Stimulated activated CD8-positive, alpha-beta memory T cell treated with anti-CD3 and anti-CD28 coated beads, Interleukin-4, amount 100 ng/mL, for 4 hours (primary cell): ENCODE measurements at places on chromosomes 5 and 9.

DNA sequence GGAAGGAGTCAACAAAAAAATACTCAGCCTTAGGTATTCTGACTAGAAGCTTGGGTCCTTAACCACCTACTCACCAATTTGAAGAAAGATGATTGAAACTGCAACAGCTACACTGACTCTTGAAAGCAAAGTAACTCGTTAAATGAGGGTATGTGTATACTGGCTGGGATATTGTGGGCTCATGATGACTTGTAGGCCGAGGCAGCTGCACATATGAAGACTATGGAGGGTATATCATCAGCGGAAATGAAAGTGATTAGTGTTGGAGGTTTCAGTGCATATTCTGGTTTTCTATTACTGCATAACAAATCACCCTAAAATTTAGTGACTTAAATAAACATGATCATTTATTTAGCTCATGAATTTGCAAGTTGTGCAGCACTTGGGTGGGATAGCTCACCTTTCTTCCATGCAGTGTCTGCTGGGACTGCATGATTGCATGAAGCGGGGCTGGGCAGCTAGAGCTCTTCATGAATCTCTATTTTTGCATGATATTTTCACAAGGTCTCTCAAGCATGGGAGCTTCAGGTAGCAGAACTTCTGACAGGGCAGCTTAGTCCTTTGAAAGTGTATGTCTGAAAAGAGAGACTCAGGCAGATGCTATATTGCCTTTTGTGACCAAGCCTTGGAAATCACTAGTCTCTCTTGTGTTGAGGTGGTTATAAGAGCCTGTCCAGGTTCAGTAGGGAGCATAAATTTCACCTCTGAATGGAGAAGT, 96.1 kb upstream of the CDKN2B start:
- no peak for DNase-seq

GRCh38 chr5:14133394-14133793, 9.7 kb upstream of the TRIO start:
- no peak for DNase-seq

DNA sequence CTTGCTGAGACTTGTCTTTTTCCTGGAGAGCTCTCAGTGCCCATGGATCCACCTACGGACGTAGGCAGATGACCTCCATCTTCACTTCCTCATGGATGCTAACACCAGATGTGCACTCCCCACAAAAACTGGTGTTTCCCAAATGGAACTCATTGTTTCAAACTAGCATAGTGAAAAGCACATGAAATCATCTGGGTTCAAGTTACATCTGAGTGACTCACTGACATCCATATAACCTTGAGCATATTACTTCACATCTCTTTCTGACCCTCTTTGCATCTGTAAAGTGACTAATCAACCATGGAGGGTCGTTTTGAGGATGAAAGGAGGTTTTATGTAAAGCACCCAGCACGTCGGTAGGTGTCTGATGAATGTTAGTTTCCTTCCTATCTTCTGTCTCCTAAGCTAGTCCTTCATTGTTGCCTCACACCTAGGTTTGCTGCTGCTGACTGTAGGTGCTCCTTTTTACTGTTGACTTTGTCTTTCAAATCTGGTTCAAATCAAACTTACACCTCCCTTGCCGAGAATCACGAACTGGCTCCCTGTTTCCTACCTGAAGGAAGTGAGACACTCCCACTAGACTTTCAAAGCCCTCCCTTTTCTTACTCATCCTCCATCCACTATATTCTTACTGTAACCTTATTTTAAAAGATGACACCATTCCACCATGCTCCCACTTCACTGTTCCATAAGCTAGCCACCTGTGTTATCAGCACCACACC, 10.3 kb downstream of the OCLN start:
- DNase-seq, result no peak

- DNase-seq, result no peak
These were observed 101.0 kb upstream of the PIK3R1 start for GRCh38 chr5:68114378-68115040.

GRCh38 chr5:173823721-173824567, 64.2 kb upstream of the CPEB4 start:
- DNase-seq, result no peak
